ENCODE measurements at places on chromosomes 16 and 17.

GRCh38 chr16:58020628-58021521 is 4.7 kb upstream of the MMP15 start:
- peak; percentile 47 for DNase-seq

- DNase-seq, result no peak
Measured at GRCh38 chr16:83143788-83144187, 517.0 kb downstream of the CDH13 start.

- DNase-seq, result no peak
Measured at GRCh38 chr16:85556456-85557082, 56.6 kb upstream of the GSE1 start.

DNA sequence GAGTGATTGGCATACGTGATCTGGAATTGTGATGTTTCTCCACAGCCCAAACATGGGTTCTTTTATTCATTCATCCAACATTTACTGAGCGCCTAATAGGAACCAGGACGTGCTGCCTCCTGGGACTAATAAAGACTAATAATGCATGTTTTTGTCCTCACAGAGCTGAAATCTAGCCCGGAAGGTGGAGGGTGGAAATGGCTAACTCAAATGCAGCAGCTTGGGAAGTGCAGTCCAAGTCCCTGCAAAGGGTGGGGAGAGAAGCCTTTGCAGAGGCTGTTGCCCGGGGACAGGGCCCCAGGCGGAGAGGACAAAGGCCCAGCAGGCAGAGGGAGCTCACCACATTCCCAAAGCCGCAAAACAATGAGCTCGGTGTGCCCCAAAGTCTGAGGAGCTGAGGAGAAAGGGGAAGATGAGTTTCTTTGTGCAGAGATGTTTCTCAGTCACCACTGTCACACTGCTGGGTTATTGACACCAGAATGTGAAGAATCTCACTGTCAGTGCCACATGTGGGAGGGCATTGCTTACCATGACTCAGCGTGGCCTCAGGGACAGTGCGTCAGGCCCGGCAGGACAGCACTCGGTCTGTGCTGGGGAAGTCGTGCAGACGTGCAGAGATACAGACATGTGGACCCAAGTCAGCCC is 118.2 kb upstream of the CHMP6 start:
- no peak for DNase-seq

DNA sequence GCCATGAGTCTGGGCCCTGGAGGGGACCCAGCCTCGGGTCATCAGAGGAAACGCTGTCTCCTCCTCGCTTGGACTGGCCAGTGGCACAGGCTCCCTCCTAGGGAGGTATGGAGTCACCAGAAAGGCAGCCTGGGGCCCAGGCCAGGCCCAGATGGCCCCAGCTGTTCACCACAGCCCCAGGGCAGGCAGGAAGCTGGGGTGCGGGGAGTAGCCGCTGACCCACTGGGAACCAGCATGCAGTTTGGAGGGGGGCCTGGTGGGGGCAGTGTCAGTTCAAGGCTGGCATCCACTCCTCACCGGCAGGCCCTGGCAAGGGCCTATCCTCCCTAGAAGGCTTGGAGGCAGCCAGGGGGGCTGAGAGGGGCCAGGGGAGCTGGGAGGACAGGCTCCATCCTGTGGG is 48.8 kb downstream of the SDK2 start:
- no peak for DNase-seq
